ENCODE measurements at places on chromosomes 7 and 10.

GRCh38 chr10:101028446-101029337 lies 2.2 kb downstream of the PDZD7 start:
- no peak for DNase-seq

DNA sequence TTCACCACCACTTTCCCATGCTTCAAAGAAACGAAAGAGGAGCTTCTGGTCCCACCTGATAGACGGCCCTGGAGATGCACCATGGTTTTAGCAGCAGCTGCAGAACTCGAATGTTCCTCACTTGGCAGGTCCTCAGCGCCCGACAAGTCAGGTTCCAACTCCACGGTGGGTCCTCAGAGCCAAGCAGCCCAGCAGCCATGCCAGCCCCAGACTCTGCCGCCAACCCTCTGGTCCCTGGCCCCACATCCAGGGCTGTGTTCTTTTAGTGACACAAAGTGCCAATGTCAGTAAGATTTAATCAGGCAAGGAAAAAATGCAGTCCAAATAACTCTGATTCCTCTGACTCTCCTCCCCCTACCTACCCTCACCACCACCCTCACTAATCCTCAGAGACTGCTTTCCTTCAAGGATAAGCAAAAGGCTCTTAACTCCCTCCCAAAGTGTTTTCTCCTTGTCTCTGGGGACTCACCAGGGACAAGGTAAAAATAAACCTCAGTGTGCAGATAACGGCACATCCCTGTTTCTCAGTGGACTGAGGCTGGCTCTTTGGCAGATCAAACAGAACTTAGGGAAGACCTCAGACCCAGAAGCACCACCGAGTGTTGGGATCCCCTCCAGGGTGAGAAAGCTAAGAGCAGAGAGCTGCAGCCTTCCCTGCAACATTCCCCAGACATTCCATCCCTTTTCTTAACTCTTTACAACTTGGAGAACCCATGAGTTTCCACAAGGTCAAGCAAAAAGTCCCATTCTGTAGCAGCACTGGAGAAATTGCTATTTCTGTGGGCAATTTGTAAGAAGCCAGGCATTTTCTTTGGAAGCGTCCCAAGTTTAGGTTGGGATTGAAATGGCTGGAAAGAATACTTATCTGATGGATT lies 358.9 kb downstream of the FRMD4A start:
- no peak for DNase-seq

- no peak for DNase-seq
Measured at GRCh38 chr7:140223515-140224221, 46.9 kb upstream of the KDM7A start.

GRCh38 chr10:50605951-50606270 lies 17.8 kb downstream of the SGMS1 start:
- DNase-seq = no peak

- no peak for DNase-seq
Measured at GRCh38 chr10:129922598-129923123, 41.4 kb downstream of the EBF3 start.

GRCh38 chr10:118568327-118568848 lies 27.1 kb downstream of the PRLHR start:
- peak; percentile 51 for DNase-seq

DNA sequence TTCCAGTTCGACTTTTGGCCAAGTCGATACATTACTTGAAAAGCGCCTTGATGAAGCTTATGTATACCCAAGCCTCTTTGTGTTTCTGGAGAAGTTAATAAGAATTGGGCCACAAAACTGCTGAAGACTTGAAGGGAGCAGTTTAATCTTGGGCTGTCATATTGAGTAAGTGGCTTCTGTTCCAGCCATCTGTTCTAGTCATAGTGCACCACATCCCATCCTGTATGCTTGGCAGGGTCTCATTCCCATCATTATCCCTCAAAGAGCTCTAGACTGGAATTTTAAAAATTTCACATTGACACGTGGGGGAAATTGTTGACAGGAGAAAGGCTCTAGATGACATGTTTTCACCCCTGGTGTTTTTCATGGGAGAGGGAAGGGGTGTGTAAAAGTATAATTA lies 196.6 kb upstream of the PLPP4 start:
- no peak for DNase-seq

DNA sequence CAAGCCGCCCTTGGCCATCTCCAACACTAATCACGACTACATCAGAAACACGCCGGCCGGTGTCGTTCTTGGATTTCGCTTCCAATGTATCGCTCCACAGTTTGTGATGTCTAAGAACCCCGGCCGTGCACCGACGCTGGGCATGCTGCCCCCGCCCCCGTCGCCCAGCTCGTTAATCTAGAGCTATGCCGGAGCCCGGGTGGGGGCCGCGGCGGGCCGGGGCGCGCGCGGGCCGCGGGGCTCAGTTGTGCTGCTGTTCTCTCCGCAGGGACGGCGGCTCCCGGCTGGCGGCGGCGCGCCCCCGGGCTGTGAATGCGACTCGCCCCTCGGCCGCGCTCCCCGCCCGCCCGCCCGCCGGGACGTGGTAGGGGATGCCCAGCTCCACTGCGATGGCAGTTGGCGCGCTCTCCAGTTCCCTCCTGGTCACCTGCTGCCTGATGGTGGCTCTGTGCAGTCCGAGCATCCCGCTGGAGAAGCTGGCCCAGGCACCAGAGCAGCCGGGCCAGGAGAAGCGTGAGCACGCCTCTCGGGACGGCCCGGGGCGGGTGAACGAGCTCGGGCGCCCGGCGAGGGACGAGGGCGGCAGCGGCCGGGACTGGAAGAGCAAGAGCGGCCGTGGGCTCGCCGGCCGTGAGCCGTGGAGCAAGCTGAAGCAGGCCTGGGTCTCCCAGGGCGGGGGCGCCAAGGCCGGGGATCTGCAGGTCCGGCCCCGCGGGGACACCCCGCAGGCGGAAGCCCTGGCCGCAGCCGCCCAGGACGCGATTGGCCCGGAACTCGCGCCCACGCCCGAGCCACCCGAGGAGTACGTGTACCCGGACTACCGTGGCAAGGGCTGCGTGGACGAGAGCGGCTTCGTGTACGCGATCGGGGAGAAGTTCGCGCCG lies 1.9 kb downstream of the VWC2 start:
- no peak for DNase-seq
